ENCODE measurements at places on chromosomes 2 and 18. TPM values are rescaled to one million over a fixed set of nuclear protein-coding genes. Genes with fewer than 3 reads are reported as not detected.

- no peak for DNase-seq
Observed at GRCh38 chr2:239192456-239192855, 208.4 kb downstream of the HDAC4 start.

GRCh38 chr18:74897971-74898657, 300.4 kb downstream of the ZNF407 start:
- no peak for DNase-seq

DNA sequence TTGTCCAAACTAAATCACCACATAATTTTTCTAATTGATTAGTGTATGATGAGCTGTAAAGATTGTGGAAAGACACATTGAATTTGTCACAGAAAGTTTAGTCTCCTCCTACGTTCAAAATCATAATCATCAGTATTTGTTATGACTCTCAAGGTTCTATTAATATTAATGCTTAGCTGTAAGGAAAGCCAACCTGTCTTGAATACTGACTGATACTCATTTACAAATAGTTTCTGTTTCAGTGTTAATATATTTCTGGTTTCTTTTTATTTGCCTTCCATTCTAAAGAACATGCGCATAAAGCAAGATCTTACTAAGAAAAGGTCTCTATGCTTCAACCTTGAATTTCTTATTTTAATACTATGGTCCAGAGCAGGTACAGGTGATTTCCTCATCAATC, 55.1 kb downstream of the CPS1 start:
- no peak for DNase-seq

GRCh38 chr18:46008531-46008930, 41.4 kb upstream of the EPG5 start:
- DNase-seq: no peak

Gene AQP12A
- total RNA-seq: not detected

Data from activated T-cell treated with anti-CD3 and anti-CD28 coated beads, Interleukin-2, amount 50 U/mL, for 4 hours (primary cell).